Fibroblast of skin of left biceps (primary cell): ENCODE measurements at places on chromosomes 12 and 14.

GRCh38 chr12:19316425-19316824 lies 122.9 kb upstream of the AEBP2 start:
- DNase-seq, result no peak

- DNase-seq, result no peak
Observed at GRCh38 chr12:49341777-49342065, 4.7 kb upstream of the C1QL4 start.

DNA sequence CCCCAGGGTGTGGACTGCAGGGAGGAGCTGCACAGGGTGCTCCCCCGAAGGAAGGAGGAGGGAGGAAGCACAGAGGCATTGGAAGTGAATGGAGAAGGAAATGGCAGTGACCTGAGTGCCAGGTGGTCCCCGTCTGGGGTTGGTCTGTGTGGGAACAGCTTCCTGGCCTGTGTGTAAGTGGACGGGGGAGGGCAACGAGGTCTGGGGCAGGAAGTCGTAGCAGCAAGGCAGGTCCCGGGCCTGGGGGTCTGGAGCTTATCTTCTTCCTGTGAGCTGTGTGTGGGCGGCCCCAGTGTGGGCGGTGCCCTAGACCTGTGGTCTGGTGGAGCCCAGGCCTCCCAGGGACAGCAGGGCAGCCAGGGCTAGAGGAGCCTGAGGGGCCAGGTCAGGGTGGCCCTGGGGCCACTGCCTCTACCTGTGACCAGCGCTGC lies 382.1 kb downstream of the TMEM121 start:
- DNase-seq, result no peak

GRCh38 chr14:95478309-95478708 lies 38.1 kb downstream of the SYNE3 start:
- no peak for DNase-seq

DNA sequence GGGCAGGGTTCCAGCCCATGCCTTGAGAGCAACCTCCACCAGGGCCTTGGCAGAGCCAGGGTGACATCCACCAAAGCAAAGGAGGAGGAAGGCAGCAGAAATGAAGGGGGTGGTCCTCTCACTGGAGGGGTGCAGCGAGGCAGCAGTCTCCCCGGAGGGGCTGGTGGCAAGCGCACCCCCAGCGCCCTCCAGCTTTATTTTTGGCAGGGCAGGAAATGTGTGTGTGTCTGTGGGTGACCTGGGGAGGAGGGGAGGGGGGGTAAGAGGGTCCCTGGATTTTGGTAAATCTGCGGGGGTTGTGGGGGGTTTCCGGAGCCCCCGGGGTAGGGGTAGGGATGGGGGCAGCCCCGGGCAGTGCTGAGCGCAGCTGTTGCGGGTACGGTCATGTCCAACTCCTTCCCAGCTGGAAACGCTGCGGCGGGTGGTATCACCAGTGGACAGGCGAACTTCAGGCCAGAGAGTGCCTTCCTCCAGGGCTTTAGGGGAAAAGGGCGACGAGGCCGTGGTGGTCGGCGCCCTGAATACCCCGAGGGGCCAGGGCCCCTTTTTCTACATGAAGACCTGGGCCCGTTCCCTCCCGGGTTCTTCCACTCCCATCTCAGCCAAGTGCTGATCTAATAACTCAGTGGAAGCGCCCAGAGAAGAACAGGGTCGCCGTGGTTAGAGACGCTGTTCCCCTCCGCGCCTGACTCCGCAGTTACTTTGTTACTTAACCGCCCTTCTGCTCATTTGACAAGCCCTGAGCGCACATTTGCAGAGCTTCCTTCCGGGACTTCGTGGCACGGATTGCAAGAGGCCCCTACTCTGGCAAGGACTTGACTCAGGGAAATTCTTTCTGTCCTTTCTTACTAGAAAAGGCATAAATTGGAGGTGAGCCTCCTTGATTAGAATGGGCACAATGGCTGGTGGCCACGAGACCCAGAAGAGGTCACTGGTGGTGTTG lies 55.2 kb downstream of the FOS start:
- DNase-seq, result no peak

DNA sequence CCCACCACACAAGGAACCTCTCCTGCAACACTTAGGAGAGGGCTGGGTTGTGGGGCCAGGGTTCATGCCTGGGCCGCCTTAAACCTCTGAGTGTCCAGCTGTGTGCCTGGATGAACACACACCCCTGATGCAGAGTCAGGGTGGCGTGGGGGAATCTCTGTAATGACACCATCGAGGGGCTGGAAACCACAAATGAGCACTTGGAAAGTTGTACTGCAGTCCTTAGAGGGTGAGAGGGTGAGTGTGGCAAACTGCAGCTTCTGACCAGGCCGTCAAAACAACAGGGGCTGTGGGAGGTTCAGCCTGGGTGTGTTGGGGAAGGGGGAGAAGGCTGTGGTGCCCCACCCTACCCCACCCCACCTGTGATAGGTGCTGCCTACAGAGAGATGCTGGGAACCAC lies 12.4 kb upstream of the KRT5 start:
- DNase-seq, result no peak

- peak; percentile 56 for DNase-seq
Observed at GRCh38 chr12:69056743-69057515, 124.0 kb upstream of the CPM start.

GRCh38 chr12:3150931-3151835 lies 74.0 kb downstream of the TSPAN9 start:
- no peak for DNase-seq

DNA sequence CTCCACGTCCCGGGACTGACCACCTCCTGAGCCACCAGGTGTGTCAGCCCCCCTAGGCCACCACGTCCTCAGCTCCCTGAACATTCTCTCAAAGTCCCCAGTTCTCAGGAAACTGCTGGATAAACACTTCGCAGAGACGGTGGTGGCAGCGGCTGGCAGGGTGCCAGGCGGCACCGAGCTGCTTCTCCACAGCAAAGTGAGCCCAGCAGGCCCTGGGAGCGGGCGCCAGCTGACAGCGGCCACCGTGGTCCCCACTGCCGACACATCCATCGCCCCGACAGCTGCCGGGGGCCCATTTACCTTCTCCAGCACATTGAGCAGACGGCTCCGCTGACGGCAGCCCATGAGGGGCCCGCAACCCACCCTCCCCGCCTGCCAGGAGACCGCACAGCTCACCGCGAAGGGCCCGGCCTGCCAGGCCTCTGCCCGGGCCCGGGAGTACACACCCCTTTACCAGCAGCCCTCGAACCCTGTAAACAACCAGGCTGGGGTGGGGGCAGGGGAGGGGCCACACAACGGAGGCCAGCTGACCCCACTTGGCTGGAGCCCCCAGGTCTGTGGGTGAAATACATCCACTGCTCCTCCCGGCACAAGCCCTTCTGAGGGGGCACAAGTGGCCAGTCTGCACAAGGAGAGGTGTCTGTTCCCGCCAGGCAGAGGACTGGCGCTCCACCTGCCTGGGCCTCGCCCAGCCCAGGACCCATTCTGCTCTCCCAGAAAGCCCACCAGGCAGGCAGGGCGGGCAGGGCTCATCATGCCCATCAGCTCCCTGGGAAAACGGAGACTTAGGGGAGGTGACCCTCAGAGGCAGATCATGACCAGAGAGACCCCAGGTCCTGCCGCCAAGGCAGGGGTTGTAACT lies 10.5 kb downstream of the AKT1 start:
- no peak for DNase-seq

GRCh38 chr14:97381309-97381708 lies 584.1 kb downstream of the VRK1 start:
- DNase-seq, result no peak

DNA sequence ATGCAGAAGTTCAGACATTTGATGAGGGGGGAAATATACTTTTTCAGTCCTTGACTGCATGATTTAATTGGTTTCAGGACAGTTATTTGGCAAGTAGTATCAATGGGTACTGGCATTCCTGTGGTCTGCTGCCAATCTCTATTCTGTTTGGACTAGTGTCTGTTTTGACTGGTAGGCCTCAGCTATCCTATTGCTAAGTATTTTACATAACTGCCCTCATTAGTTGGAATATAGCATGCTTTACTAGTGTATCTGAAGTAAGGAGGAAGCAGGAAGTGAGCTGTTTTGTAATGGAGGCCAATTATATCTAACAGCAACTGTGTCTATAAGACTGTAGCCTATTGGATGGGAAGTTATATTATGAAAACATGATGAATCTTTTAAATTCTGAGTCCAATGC lies 104.3 kb downstream of the FLRT2 start:
- peak; percentile 2 for DNase-seq

DNA sequence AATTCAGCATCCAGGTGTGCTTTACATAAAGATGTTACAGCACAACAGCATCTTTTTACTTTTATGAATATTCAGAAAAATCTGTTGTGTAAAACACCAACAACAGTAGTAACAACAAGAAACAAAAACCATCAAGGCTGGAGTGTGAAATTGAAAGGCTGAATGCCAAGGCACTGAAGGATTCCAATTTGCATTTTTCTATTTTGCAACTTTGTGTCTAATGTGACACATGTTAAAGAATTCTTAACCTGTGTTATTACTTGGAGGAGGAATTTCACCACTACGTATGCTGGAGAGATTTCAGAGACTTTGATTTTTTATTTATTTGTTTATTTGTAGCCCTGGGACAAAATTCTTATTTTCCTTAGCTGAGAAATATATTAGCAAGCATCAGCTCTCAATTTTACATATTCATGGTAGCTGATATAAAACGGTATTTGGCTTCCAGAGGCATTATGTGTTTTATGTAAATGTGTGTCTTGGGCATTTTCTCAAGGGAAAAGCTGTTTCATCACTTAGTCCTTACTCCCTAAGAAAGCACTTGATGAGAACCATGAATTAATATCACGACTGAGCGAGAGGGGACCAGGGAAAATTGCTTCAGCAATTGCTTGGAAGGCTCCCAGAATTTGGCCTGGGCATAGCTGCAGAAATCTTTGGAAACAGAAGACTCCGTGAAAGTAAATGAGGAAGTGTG lies 475.4 kb downstream of the TMEM132D start:
- no peak for DNase-seq
